ENCODE measurements at places on chromosomes 4 and X.

- peak; percentile 64 for DNase-seq
Observed at GRCh38 chr4:143341186-143341755, 4.6 kb downstream of the GAB1 start.

- no peak for DNase-seq
Observed at GRCh38 chr4:56465599-56466295, 1.7 kb upstream of the SRP72 start.

DNA sequence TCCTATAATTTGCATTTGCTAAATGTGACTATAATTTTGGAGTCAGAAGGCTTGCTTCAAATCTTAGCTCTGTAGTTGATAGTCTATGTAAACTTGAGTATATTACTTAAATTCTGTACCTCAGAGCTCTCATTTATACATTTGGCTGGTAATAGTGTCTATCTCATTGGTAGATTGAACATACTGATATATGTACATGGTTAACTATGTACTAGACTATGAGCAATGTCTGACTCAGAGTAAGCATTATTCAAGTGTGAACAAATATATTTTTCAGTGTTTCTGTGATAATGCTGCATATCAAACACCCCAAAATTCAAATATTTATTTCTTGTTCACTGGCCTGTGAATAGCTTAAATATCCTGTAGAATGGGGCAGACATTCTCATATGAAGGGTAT lies 1568.9 kb upstream of the PABPC4L start:
- no peak for DNase-seq

GRCh38 chr4:74044677-74045076 lies 6.2 kb upstream of the CXCL3 start:
- DNase-seq = no peak

- no peak for DNase-seq
Observed at GRCh38 chrX:148984238-148984637, 483.8 kb downstream of the AFF2 start.

DNA sequence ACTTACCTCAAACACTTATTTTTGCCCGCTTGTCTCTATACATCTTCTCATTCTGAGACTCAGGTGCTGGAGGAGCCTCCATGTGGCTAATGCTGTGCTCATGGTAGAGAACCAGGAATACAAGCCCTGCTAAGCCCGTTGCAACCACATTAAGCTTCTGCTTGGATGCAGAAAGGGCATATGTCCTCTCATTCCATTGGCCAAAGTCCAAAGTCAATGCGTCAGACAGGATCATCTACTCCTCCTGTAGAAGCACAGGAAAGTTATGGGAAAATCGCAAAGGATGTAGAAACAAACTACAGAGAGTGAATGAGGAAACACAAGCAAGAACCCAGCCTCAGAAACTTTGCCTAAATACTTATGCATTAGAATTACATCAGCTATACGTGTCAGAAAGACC lies 124.5 kb upstream of the AGA start:
- no peak for DNase-seq

DNA sequence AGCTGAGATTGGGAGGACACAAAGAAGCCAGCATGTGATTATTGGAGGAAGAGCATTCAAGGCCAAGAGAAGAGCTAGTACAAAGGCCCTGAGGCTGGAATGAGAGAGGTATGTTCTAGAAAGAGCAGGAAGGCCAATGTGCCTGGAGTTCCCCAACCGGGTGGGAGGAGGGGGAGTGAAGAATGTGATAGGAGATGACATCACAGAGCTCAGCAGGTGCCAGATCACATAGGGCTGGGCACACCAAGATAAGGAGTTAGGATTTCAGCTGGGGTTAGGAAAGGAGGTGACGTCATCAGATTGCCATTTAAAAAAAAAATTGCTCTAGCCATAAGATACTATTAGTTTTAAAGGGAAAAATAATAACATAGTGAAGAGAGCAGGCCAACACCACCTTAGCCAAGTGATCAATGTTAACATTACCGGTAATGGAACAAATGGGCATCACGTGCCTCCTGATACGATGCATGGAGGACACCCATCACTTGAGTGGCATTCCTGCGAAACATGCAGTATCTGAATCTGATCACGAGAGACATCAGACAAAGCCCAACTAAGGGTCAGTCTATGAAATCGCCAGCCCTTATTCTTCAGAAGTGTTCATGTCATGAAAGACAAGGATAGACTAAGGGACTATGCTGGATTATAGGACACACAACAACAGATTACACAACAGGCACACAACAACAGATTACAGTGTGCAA lies 344.3 kb downstream of the BCOR start:
- DNase-seq = no peak

GRCh38 chr4:2172161-2172560 lies 69.8 kb downstream of the HAUS3 start:
- DNase-seq = no peak

GRCh38 chr4:147160908-147161513 lies 215.3 kb upstream of the TTC29 start:
- DNase-seq = no peak

DNA sequence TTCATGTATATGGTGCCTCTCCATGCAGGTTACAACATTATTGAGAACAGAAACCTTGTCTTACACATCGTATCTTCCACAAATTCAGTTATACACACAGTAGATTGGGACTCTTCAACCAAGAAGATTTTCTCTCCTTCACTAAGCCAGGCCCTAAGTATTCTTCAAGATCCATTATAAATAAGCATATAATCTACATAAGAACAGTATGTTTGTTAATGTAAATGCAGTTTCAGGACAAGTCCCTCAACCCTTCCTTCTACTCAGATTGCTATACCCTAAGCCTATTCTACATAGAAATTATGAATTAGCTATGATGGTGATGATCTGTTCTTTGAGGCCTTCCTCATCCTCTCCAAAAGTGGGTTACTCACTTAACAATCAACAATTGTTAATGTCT lies 41.2 kb downstream of the COL4A6 start:
- no peak for DNase-seq

DNA sequence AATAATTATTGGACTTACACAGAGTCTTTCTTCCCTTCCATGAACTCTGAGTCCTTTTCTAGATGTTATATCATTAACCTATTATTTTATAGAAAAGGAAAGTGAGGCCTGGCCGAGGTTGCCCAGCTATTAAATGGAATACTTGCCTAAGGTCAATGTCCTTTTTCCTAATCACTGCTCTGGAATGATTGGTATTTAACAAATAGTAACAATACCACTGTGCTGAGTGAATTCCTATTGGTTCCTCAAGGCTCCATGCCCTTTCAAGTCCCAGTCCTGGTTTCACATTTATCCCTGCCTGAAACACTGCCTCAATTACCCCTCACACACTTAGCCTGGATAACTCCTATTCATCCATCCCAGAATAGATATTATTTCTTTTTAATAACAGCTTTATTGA lies 6.2 kb downstream of the TCEAL9 start:
- no peak for DNase-seq

DNA sequence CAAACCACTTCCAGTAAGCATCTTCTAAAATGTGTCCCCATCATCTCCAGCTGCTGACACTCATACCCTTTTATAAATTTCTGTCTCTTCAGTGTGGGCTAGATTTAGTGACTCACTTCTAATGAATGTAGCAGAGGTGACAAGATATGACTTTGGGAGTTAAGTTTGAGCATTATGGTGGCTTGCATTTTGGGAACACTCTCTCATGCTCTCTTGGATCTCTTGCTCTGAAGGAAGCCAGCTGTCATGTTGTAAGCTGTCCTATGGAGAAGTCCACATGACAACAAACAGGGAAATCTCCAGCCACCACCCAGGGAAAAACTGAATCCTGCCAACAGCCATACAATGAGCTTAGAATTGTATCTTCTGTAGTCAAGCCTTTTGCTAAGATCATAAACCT lies 691.3 kb upstream of the PCDH7 start:
- no peak for DNase-seq

- DNase-seq = no peak
Observed at GRCh38 chr4:183657564-183657963, 1.4 kb downstream of the RWDD4 start.

GRCh38 chr4:137529432-137529831 lies 2.9 kb downstream of the PCDH18 start:
- no peak for DNase-seq

DNA sequence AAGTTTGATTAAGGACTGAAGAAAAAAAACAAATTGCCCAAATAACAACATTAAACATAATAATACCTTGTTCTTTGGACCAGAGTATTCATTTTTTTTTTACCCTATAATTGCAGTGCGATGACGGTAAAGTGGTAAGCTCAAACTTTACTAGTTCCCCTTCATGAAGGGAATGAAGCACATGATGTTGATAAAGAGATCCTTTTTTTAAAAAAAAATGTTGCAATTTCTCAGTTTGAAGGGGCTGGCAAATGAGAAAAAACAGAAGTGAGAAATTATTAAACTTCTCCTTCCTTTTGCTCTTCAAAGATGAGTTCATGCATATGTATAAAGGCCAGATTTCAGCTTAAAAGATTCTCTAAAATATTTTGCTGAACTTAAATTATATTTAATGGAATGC lies 231.7 kb downstream of the C4orf33 start:
- no peak for DNase-seq

- DNase-seq = no peak
Observed at GRCh38 chrX:153901753-153902140, 2.7 kb upstream of the AVPR2 start.

DNA sequence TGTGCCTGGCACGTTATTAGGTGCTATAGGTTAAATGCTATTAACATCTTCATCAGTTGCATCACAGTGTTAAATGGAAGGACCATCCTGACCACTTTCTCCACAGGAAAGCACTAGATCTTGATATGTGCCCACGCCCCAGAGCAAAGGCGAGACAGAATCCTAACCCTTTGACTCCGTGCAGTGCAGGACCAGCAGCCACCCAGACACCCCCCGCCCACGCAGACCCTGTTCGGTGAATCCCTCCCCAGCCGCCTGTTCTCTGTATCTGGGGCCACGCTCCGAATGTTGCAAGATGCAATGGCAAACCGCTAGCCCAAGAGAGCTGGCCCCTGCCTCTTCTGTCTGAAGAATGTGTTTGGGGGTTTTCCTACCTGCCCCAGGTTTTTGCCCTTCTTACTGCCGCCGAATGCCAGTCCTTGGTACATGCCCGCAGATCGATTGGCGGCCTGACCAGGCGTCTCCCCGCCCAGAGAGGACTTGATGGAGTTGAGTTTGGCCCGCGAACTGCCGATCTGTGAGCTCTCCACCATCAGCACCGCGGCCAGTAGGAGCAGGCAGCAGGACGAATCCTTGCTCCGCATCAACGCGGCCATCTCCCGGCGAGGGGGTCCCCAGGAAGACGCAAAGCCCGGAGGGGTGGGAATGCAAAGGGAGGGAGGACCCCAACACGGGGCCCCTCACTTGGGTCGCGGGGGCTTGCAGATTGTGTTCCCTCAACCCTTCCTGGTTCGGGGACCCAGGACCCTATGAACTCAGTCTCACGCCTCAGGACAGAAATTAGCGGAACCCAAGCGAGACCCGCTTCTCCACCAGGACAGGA lies 906 bp downstream of the DKK2 start:
- DNase-seq = no peak

DNA sequence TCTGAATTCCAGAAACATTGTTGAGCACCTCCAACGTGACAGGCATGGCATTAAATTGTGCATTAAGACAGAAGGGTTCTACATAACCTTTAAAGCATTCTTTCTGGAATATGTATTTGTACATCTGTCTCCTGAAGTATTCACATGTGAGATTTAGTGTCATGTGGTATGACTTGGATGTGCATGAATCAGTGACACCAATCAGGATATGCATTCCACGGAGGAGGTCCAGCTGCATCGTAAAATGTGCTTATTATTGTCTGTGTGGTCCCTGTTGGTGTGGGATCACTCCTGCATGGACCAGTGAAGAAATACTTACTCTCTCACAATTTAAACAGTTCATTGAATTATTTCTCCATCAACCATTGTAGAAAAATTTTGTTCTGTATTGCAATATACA lies 149.0 kb downstream of the MID1 start:
- no peak for DNase-seq

- no peak for DNase-seq
Observed at GRCh38 chr4:83454686-83455085, 937 bp downstream of the HELQ start.

GRCh38 chr4:37603070-37603468 lies 83.1 kb downstream of the RELL1 start:
- DNase-seq = peak; percentile 95

- no peak for DNase-seq
Observed at GRCh38 chrX:25070038-25070437, 54.3 kb upstream of the ARX start.

DNA sequence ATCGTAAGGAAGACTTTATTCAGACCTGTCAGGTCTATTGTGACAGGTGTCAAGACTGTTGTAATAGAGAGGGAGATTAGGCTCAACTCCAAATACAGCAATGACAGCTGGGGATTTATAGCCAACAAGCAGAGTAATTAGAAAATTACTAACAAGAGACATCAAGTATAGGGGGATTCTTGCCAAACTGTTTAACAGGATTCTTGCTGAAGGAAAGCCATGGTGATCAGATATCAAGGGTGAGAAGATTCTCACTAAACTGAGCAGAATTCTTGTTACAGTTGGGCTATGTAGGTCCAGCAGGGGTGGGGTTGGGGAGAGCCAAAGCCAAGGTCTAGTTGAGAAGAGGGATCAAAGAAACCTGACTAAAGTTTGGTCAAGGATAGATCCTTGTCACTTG lies 461.0 kb upstream of the GALNT7 start:
- DNase-seq = no peak

DNA sequence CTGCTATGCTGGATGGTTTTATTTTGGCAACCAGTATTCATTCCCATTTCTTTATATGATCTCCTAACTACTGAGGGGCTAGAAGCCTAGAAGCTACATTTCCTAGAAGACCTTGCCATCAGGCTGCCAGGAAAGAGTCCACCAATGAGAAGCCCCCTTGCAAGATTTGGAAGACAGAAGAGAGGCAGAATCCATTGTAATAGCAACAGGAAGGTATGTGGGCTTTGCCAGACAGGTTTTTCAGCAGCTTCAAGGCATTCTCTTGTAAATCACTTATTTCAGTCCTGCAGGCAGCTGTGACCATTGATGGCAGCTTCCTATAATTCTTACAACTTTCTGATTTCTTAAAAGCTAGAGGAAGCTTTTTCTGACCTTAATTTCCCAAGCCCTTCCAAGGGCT lies 148.3 kb upstream of the NHS start:
- DNase-seq = no peak

DNA sequence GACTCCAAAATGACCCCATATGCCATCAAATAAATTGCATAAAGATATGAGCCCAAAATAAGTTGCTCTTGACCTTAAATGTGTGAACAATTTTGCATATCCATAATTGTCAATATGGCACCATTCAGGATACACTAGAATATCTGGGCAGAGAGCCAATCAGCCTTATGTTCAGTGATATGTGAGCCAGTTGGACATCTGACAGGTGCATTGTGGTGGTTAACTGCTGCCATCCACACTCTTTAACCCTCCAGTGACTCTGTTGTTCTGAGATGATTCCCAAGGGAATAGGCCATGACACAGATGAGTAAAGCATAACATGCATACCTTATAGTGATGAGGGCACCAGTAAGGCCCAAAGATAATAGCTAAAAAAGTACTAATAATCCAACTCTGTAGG lies 500.1 kb downstream of the PCDH18 start:
- DNase-seq = no peak

DNA sequence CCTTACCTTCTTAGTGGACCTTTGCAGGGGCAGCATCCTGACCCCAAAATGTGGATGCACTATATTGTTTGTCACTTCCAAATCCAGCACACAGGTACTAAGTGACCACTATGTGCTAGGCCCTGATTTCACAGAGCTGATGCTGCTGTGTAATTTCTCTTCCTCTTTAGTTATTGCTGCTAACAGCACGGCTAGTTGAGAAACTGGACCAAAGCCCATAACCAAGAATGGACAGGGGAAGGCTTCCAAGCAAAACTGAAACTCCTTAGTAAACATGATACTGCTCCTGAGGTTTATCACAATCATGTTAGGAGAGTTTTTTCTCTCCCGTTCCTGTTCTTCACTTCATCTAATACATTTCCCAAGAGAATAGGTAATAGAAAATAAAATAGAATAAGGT lies 172.9 kb upstream of the TTC29 start:
- no peak for DNase-seq

Data from mesenteric fat pad (tissue), 1 donor.